Ecto neural progenitor cell (in vitro differentiated cells): ENCODE measurements at places on chromosomes 5 and 9.

- no peak for DNase-seq
Observed at GRCh38 chr5:131460867-131461572, 174.0 kb downstream of the RAPGEF6 start.

- DNase-seq, result no peak
Observed at GRCh38 chr5:72246954-72247442, 73.0 kb downstream of the MRPS27 start.

- no peak for DNase-seq
Observed at GRCh38 chr5:50406877-50407276, 34.2 kb downstream of the EMB start.

DNA sequence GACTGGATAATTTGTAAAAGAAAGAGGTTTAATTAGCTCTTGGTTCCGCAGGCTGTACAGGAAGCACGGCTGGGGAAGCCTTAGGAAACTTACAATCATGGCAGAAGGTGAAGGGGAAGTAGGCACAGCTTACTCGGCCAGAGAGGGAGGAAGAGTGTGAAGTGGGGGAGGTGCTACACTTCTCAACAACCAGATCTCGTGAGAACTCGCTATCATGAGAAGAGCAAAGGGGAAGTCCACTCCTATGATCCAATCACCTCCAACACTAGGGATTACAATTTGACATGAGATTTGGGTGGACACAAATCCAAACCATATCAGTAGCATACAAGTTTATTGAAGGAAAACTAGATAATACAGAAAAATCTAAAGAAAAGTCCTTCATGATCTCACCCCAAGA is 39.9 kb downstream of the NEURL1B start:
- DNase-seq, result no peak

GRCh38 chr9:105911104-105911911 is 217.0 kb downstream of the TMEM38B start:
- DNase-seq, result peak; percentile 54

GRCh38 chr9:72779614-72780013 is 173.2 kb downstream of the ALDH1A1 start:
- no peak for DNase-seq

- no peak for DNase-seq
Observed at GRCh38 chr9:78363221-78363620, 66.3 kb downstream of the PSAT1 start.

GRCh38 chr9:8265281-8265680 is 465.7 kb upstream of the DMAC1 start:
- no peak for DNase-seq

- DNase-seq, result no peak
Observed at GRCh38 chr5:89707891-89708290, 701.7 kb downstream of the CETN3 start.

DNA sequence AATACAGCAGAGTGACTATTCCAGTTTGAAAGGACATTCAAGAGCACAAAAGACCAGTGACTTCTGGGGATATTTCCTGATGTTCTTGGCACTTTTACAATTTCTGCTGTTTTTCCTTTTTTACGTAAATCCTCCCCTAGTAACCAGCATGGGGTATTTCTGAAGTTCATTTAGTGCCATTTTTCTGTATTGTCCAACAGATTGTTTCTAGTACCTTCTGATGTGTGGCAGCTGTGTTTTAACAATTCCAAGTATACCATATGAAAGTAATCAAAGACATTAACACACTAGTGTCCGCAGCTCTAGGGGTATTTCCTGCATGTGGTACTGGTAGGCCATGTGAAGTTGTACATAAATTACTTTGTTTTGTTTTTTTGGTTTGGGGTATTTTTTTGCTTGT is 53.0 kb upstream of the SMARCA2 start:
- DNase-seq, result no peak

- no peak for DNase-seq
Observed at GRCh38 chr9:134278974-134279640, 47.1 kb upstream of the RXRA start.

DNA sequence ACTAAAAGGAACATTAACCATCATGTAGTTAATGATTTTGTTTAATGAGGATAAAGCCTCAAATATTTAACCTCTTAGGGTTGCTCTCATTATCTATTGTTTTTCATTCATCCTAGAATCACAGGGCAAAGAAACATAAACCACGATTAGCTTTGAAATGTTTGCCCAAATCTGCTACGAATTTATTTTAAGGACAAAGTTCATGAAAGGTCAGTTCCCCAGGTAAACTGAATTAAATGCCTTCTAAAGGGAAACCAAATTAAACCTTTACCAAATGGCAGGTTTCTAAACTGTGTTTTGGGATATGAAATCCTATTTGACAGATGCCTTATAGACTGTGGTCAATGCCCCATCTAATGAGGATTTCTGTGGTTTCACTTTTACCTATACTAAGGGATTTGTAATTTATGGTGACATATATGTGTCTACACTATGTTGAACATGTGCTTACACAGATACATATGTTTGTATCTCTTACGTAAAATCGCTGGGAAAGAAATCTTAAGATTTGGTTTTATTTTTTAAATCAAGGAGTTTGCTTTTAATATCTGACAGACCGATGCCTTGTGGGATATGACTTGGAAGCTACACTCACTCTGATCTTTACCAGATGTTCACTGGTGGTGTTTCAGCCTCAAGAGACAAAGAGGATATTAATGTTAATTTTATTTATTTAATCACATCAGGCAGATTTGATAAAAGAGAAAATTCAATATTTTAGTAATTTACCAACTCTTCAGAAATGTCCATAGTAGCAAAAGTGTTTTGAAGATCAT is 188.4 kb downstream of the GLIS3 start:
- DNase-seq, result no peak

DNA sequence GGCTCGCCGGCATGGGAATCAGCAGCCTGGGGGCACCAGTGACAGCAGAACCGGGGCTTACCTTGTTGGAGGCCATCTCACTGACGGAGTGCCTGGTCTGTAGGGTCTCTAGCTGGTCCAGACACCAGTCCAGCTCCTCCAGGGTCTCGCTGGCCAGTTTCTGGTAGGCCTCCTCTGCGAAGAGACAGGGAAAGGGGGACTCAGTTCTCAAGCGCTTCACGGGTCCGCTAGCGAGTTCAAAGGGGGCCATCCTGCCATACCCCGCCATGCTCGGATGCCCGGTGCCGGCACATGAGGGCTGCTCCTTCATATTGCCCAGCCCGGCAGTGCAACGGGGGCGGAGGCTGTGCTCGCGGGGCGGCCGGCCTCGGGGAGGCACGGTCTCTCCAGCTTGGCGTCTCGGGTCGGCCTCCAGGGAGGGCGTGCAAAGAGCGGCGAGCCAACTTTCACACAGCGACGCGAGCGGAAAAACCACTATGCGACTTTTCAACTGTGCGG is 456.0 kb downstream of the RAB3C start:
- peak; percentile 64 for DNase-seq

- no peak for DNase-seq
Observed at GRCh38 chr5:112535356-112535755, 116.3 kb upstream of the EPB41L4A start.

DNA sequence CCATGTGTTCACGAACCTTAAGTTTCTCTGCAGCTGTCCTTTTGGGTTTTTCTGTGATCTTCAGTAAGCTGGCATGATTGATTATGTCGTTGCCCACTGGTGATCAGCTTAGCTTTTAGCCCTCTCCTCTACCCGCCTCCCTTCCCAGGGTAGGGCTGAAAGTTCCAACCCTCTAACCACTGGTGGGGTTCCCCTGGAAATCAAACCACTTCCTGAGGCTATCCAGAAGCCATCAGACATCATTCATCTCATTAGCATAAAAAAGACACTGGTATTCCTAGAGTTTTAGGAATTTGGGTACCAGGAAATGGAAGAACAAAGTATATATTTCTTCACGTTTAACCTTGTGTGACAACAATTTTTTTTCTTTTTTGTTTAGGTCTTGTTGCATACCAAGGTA is 29.8 kb downstream of the SPIN1 start:
- no peak for DNase-seq

DNA sequence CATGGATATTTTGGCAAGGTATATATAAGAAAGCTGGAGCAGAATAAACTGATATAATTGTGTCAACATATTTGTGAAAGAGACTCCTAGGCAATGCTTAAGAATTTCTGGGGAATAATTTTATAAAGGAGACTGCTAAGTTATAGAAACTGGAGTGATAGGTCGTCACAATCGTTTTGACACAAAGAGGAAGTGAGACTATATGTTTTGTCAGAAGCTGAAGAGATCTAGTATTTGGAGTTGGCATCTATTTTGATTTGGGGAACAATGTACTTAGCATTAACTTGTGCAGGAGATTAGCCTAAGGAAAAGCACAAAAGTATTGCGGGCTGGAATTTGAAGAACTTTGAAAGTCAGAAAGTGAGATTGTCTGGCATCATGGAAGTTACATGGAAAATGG is 582.5 kb downstream of the TAF11L14 start:
- DNase-seq, result no peak

- DNase-seq, result no peak
Observed at GRCh38 chr5:113204525-113205161, 228.0 kb downstream of the DCP2 start.

GRCh38 chr5:14787801-14788579 is 83.6 kb downstream of the ANKH start:
- no peak for DNase-seq

DNA sequence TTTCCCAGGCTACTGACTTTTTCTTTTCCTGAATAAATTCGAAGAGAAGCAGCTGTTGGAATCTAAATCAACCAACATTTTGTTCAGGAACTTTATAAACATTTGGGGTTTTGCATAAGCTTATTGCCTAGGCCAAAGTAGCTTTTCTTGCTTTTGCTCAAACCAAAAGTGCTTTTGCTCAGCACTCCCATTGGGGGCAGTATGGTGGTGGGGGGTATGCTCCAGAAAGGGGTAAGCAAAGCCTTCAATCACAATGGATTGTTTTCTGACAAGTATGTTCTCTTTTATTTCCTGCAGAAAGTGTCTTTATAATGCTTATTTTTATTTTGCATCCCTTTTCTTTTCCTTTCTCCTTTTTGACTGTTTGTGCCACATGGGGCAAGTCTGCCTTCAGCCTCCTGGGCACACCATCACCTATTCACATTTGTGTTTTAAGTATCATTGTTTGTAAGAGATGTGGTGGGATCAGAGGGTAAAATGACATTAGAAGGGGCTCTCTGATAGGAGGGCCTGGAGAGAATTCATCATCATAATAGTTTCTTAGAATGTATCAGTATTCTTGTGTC is 86.0 kb downstream of the PRDM6 start:
- DNase-seq, result no peak

DNA sequence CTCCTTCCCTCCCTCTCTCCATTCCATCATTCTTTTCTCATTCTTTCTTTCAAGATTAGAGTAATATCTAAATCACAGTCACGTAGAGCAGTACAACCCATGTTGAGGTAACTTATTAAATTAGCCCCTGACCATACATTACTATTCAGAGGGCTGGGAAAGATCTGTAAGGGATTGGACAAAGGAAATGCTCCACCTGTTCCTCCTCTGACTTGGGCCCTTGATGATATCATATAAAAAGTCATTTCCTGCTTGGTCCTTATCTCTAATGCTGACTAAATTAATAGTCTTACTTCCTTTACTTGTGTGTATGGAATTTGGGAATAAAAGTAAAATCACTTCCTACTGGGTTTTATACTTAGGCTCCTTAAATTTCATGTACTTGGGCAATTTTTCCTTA is 40.8 kb downstream of the SNX18 start:
- DNase-seq, result no peak

GRCh38 chr9:75975071-75975470 is 84.6 kb downstream of the PCSK5 start:
- DNase-seq, result no peak

- DNase-seq, result no peak
Observed at GRCh38 chr9:105067895-105068580, 140.1 kb upstream of the ABCA1 start.

- no peak for DNase-seq
Observed at GRCh38 chr9:33138768-33139167, 28.4 kb downstream of the B4GALT1 start.

DNA sequence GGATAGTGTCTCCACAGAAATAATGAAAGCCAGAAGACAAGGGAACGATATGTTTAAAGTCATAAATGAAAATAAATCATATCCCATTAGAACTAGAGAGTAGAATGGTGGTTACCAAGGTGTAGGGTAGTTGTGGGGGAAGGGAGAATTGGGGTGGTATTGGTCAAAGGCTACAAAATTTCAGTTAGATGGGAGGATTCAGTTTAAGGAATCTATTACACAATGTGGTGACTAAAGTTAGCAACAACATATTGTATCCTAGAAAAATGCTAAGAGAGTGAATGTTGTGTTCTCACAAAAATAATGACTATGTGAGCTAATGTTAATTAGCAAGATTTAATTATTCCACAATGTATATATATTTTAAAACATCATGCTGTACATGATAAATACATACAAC is 27.8 kb upstream of the LARP1 start:
- no peak for DNase-seq

DNA sequence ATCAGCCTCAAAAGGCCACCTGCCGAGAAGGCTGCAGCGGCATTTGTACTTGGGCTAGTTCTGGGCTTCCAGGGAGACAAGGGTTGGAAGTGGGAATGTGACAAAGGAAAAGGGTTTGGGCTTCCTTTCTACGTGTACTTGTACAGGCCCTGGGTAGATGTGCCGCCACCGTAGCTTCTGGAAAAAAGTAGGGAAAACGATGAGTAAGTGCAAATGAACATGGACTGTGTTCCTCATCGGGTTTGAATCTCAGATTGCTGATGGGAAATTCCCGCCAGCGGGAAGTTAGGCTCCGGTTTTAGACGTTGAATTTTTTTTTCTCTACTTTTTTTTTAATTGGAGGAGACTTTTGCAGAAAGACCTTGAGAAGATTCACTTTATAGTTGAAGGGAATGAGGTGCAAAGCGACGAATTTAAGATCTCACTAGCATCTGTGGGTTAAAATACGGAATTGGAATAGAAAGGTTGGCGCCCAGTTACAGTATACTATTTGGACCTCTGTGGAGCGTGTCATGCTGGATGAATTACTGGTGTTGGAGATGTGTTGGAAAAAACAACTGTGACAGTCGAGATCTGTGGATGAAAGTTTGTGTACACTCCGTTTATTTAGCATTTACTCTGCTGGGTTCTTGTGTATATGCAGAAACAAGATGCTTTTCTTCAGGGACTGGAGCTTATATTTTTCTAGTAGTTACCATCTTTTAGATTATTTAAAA is 1.2 kb downstream of the G3BP1 start:
- no peak for DNase-seq

DNA sequence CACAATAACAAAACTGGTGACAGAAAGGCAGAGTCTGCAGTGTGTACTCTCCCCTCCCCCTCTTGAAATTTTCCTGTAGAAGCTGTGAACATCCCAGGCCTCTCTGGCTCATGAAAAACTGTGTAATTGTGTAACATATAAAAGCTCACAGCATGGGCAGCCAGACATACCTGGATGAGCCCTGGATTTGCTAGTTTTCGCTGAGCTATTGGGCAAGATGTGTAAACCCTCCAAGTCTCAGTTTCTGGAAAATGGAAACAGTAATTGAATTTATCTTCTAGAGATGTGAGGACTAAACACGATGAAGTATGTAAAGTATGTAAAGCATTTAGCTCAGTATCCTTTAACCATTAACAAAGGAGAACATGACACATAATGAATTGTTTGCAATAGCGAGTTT is 143.2 kb upstream of the ANKH start:
- no peak for DNase-seq
